ENCODE measurements at places on chromosomes 2 and 18.

DNA sequence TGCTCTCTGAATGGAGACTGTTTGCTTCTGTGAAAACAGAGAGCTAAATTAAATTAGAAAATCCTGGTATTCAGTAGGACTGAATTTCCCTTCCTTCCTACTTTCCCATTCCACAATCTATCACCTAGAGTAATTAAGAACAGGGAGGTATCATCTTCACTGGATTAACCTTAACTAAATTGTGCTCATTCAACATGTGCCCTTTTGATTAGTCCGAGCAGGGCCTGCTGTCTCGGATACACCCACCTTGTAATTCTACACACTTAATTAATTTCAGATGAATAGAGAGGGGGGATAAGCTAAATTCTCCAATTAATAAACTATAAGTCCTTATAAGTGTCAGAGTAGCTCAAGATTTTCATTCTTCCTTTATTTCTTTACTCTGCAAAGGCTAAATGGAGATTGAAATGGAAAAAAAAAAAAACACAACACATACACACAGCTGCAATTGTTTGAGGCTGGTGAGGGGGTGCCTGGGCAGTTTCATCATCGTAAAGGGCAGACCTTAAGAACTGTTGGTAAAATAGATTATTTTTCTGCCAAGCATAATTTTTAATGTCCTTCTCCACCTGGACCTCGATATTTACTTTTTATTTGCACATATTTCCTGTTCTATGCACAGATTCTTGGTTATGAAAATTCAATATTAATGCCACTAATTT, 157.1 kb upstream of the SIX2 start:
- DNase-seq: no peak

DNA sequence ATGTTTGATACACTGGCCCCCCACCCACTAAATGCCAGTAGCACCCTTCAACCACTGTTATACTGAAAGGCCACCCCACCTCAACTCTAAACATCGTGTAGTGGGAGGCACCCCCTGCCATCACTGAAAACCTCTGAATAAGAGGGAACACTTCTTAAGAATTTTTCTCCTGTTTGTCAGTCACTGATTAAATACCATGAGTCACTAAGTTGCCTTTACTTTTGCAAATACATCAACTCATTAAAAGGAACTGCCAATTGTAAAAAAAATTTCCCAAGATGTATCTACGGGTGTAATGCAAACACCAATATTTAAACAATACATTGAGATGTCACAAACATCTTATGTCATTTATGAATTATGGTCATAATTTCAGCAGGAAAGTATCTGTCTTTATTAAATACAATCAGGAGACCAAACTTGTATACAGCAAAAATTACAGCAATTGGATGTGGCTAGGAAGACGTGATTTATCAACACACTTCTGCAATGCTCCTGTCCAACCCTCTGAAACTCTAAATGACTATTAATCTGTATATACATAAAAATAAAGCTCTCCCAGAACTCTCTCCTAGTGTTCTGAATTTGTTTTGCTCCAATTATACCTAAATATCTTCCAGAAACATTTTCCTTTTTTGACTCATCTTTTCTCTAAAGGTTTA, 144.1 kb upstream of the STK17B start:
- no peak for DNase-seq

GRCh38 chr2:98374958-98375570, 28.8 kb downstream of the CNGA3 start:
- DNase-seq: no peak

GRCh38 chr18:28114472-28114871, 62.5 kb downstream of the CDH2 start:
- no peak for DNase-seq

DNA sequence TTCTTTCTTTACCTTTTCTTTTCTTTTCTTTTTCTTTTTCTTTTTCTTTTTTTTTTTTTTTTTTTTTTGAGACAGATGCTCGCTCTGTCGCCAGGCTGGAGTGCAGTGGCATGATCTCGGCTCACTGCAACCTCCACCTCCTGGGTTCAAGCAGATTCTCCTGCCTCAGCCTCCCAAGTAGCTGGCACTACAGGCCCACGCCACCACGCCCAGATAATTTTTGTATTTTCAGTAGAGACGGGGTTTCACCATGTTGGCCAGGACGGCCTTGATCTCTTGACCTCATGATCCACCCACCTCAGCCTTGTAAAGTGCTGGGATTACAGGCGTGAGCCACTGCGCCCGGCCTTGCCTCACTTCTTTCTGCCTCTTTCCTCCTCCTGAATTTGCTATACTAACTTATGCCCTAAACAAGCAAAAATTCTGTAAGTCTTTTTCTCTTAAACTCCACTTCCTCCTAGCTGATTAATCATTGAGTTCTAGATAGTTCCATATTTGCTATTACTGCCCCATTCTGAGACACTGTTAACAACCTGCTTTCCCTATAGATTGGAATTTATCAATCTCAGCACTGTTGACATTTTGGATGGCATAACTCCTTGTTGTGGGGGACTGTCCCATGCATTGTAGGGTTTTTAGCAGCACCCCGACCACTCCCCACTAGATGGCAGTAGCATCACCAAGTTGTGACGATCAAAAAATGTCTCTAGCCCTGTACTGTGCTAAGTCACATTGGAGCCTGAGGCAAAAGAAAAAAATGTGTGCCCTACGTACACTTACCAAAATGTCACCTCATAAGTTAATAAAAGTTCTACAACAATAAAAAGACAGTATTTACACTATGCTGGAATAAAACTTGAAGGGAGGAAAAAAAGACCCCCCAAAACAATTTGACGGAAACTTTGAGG, 16.4 kb upstream of the THADA start:
- peak; percentile 76 for DNase-seq

GRCh38 chr2:4077017-4077416, 373.6 kb downstream of the DCDC2C start:
- no peak for DNase-seq

DNA sequence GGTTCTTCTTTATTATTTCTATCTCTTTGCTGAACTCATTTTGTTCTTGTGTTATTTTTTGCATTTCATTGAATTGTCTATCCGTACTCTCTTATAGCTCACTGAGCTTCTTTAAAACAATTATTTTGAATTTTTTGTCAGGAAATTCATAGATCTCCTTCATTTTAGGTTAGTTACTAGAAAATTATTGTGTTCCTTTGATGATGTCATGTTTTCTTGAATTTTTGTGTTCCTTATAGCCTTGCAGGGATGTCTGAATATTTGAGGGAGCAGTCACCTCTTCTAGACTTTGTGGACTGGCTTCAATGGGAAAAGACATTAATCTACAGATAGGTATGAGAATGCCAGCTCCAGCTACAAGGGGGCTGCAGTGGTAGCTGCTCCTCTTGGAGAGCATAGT, 20.7 kb upstream of the OSBPL6 start:
- no peak for DNase-seq

DNA sequence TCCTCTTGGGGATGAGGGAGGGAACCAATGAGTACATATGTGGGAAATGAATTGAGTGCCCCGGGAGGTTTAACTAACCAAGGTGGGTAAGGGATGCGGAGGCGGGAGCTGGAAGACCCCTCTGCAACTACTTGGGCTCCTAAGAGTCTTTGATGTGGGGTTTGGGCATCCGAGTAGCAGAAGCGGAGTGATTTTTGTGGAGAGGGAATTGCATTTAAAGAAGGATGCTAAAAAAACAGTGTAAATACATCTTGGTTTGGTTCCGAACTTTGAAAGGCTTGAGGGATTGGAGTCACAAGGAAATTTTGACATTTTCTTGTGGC, 215.7 kb downstream of the MCFD2 start:
- no peak for DNase-seq

GRCh38 chr2:128775914-128776285, 457.2 kb upstream of the HS6ST1 start:
- no peak for DNase-seq

DNA sequence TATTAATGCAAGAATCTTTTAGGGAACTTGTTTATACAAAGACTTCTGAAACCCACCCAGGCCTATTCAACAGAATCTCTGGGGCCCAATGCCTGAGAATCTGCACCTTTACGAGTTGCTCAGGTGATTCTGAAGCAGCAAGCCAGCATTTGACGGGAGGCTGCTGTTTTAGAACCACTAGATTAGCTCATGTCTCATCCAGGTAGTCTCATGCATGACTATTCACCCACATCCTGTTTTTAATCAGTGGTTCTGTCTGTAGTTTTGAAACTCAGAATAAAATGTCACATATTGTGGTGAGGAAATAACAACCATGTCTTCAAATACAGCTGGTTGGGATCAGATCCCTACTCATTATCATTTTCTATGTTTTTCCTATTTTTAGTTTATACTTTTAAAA, 39.5 kb downstream of the CYTIP start:
- DNase-seq: peak; percentile 44

- no peak for DNase-seq
These were observed 24.4 kb downstream of the PUM2 start for GRCh38 chr2:20326163-20326780.

DNA sequence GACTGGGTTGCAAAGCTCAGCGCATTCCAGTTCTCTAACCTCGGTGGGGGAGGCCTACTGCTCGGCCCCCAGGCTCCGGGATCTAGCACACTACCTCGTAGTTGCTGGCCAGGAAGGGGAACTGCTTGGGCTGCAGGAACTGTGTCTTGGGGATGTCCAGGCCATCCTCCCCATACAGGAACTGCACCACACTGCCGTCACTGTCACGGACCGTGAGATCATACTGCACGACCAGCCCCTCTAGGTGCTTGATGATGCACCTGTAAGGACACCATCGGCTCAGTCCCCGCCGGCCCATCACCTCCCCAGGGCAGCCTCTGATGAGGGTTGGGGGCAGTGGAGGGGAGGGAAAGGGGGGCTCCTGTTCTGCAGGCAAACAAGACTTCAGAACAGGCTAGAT, 61.6 kb downstream of the POLR1A start:
- DNase-seq: no peak

GRCh38 chr2:157572725-157573124, 55.9 kb downstream of the ACVR1C start:
- DNase-seq: no peak

- no peak for DNase-seq
These were observed 707.9 kb upstream of the ID2 start for GRCh38 chr2:7973801-7974480.

- DNase-seq: peak; percentile 98
These were observed at the start of gene HS1BP3 for GRCh38 chr2:20650877-20651730. Gene HS1BP3, minus strand, starts transcription at chr2:20651098. Its CDS starts 35 bp downstream, at chr2:20651063.

All from memory B cell (primary cell).